Suppressor macrophage (primary cell): ENCODE measurements at places on chromosomes 11 and 22.
A peak's percentile ranks its signal among the peaks of the same experiment; 100 is the strongest.

DNA sequence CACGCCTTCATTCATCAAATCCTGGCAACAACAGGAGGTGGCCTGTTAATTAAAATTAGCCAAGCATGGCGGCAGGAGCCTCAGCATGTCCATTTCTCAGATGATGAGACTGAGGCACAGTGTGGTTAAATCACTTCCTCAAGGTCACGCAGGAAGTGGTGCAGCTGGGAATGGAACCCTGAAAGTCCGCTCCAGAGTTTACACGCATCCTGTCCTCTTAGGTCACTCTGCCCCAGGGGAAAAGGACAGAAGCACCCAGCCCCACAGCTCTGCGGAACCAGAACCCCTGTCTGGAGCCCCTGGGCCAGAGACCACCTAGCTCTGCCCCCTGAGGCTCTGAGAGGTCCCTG is 19.6 kb downstream of the RPL3 start:
- peak; percentile 87 for DNase-seq

- peak; percentile 72 for DNase-seq
These were observed 1.3 kb upstream of the SSH3 start for GRCh38 chr11:67301951-67302516.

DNA sequence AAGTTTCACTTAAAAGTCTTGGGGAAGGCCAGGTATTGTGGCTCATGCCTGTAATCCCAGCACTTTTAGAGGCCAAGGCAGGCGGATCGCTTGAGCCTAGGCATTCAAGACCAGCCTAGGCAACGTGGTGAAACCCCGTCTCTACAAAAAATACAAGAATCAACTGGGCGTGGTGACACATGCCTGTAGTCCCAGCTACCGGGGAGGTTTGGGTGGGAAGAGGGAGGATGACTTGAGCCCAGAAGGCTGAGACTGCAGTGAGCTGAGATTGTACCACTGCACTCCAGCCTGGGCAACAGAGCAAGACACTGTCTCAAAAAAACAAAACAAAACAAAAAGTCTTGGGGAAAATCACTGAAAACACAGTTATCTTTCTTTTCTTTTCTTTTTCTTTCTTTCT is 15.4 kb upstream of the XBP1 start:
- no peak for DNase-seq

DNA sequence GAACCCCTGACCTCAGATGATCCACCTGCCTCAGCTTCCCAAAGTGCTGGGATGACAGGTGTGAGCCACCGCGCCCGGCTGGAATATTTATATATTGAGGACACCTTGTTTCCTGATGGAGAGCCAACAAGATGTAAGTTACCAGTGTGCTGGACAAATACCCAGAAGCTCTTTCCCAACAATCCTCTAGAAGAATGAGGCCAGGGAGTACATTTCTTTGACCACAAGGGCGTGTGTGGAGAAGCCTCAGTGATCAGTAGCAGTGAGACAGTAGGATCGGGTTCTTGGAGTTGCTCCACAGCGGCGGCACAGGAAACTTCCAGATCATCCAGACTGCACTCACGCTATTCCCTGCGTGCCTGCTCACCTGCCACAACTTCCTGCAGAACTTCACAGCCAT is 10.3 kb upstream of the POLA2 start:
- DNase-seq = no peak

- no peak for DNase-seq
These were observed 130.9 kb downstream of the BBOX1 start for GRCh38 chr11:27171376-27171958.

DNA sequence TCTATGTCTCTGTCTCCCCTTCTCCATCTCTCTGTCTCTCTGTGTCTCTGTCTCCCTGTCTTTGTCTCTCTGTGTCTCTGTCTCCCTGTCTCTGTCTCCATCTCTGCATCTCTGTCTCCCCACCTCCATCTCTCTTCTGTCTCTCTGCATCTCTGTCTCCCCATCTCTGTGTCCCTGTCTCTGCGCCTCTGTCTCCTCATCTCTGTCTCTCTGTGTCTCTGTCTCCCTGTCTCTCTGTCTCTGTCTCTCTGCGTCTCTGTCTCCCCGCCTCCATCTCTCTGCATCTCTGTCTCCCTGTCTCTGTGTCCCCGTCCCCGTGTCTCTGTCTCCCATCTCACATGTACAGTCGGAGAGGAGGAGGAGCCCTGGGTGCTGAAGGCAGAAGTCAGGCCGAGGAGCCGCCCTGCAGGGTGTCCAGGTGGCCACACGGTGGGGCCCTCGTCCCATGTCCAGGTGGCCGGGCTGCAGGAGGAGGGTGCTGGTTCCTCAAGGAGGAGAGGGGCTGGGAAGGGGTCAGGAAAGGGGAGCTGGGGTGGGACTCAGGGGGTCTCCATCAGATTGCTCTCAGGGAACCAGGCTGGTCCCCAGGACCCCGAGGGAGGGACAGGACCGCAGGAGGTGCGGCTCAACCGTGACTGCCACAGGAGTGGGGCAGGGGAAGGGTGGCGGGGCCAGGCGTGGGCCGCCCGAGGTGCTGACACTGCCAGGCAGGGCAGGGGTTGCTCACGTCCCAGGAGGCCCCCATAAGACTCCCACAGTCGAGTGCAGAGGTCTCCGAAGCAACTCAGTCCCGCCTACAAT is 25.6 kb upstream of the TH start:
- peak; percentile 78 for DNase-seq

DNA sequence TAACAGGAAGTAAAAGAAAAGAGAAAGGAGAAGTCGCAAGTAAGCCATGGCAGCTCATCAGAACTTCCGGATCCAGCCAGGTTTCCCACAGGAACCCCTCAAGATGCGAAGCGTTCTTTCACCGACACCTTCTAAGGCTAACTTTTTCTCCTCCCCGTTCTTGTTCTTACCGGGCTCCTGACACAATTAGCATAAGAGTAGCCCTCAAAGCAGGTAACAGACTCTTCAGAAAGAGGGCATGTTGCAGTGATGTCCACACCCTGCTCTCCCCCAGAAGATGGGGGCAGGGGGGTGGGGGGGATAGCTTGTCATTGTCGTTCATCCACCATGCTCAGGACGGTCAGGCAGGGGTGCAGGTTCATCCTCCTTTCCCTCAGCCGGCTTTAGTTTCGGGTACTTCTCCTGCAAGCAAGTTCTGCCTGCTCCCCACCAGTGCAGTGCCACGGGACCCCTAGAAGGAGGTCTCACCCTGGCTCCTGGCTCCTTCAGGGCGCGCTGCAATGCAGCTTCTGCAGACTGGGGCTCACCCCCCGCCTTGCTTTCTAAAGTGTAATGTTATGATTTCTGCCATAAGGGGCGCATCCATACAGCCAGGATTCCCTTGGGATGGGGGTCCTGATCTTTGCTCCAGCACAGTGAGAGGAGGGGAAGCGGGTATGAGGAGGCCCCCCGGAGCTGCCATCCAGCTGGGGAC is 2.3 kb downstream of the OPCML start:
- DNase-seq = no peak

- DNase-seq = peak; percentile 97
These were observed 1.8 kb upstream of the SLC15A3 start for GRCh38 chr11:60953781-60954180.

- DNase-seq = peak; percentile 82
These were observed 13.5 kb upstream of the VWA5A start for GRCh38 chr11:124101737-124102136.

- no peak for DNase-seq
These were observed 35.2 kb upstream of the SCUBE2 start for GRCh38 chr11:9126636-9127035.
